Fibroblast of skin of back (primary cell): ENCODE measurements at places on chromosomes 7 and 10.
A peak's percentile ranks its signal among the peaks of the same experiment; 100 is the strongest.

DNA sequence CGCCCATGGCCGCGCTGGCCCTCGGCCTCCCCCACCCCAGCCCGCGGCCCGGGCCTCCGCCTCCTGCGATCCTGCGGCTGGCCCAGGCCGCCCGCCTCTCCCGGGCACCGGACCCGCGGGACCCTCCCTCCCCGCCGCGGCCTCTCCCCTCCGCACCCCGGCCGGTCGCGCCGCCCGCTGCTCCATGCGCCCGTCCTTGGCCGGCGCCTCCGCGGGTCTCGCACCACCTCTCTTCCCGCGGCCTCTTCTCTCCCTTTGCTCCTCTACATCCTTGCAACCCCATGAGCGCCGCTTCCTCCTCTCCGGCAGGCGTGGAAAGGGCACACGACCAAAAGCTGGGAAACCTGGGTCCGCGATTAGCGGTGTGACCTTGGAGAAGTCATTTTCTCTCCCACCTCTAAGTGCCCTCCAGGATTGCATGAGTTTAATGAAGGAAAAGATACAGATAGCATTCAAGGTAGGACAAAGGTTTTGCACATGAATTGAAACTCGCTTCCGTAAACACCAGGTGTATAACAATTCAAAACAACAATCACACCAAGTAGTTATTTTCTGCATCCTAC is 448 bp upstream of the SRPK2 start:
- DNase-seq: peak; percentile 72

DNA sequence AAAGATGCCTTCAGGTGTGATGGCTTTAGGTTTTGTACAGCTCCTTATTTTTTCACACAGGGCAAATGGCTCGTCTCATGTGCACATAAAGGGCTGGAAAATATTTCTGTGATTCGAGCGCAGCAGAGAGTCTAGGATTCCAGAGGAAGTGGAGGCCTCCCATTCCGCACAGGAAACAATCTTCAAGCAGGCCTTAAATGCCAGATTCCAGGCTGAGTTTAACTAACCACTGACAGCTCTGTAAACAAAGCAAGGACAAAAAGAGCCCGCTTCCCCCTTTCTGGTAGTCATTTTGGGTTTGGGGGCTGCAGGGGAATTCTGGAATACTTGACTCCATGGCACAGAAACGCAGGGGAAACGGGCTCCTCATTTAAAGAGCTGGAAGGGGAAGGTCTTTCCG is 87.2 kb downstream of the CALD1 start:
- DNase-seq: peak; percentile 63

GRCh38 chr10:132249226-132249724 is 58.5 kb downstream of the STK32C start:
- no peak for DNase-seq

DNA sequence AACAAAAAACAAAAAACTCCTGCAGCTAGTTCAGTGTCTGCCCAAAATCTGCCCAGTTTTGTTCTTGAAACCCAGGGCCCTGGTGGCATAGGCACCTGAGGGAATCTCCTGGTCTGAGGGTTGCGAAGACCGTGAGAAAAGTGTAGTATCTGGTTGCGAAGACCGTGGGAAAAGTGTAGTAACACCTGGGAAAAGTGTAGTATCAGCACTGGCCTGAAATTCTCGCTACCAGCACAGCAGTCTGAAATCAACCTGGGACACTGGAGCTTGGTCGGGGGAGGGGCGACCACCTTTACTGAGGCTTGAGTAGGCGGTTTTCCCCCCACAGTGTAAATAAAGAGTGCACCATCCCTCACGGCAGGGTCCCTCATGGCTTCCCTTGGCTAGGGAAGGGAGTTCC is 82.5 kb upstream of the SP4 start:
- no peak for DNase-seq

- DNase-seq: no peak
Observed at GRCh38 chr7:16115374-16115773, 306.0 kb downstream of the CRPPA start.

GRCh38 chr7:158055726-158056510 is 531.7 kb downstream of the PTPRN2 start:
- DNase-seq: no peak

GRCh38 chr7:22566592-22566991 is 66.6 kb upstream of the STEAP1B start:
- DNase-seq: no peak

DNA sequence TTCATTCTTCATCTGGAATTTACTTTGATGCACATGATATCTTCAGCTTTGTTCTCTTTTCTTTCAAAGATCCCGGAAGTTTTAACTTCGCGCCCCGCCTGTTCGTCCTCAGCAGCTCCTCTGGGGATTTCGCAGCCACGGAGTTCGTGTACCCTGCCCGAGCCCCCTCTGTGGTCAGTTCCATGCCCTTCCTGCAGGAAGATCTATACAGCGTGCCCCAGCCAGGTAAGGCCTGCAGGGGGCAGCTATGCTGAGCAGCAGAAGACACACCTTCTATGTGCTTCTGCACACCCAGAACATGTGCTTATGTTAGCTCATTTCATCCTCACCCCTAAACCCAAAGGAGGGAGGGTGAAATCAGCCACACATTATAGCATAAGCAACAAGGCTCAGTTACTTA is 79.7 kb upstream of the LYZL2 start:
- no peak for DNase-seq

DNA sequence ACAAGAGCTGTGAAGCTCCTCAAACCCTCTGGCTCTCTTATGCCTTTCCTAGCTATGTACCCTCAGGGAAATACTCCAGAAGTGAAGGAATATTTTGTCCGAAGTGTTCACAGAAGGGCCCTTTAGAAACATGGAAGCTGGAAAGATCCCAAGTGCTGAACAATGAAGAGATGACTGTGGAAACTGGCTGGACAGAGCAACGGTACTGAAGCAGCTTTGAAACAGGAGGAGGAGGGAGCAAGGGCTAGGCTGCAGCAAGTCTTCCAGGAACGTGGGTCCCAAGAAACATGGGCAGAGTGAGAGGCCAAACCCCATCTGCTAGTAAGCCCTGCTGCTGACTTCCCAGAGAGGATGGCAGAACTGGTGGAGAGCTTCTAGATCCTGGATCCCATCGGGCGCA is 3.0 kb upstream of the PSAP start:
- no peak for DNase-seq

DNA sequence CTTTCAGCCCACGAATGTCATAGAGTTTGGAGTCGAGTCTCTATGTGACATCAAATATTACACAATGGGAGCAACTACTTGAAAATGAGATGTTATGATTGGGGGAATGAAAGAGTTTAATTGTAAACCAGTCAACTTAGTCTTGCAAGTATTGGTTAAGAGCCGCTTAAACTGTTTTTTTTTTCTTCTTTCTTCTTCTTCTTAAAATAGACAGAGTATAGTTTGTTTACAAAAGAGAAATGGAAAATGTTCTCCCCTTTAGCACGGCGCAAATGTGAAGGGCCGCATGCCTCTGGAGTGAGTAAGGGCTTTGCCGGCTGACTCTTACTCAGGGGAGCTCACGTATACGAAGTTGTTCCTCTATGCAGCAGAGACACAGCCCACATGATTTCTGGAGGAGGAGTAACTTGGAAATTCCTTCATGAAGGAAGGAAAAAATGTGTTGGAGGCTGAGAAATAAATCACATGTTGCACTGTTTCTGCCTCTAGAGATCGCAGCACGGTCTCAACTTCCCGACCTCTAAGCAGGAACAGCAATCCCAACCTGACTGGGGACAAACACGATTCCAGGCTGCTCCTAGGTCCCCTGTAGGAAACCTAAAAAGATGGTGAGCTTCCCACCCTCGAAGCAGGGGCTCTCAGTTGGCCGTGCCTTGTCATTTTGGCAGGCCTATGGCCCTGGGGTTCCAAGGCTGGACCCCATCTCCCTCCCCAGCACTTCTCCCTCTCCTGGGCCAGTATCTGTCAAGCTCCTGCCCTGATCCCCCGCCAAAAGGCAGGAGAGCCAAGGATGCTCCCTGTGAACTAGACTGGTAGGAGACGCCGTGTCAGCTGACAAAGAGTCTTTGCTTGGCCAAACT is 44.8 kb downstream of the MYOF start:
- peak; percentile 100 for DNase-seq

DNA sequence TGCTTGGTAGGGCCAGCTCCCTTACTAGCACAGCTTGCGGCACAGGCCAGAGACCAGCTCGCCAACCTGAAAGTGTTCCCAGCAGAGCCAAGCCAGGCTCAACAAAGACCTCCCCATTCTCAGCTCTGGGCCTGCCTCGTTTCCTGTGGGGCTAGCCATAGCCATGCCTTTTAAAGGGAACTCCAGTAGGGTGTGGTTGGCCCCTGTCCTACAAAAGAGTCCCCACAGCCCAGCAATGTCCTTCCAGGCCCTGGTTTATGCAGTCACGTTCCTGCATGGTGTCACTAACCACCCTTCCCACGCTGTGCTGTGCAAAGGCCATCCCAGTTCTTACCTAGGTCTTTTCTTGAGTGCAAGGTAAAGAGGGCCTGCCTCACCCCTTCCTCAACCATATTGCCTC is 87.8 kb upstream of the LRRC4 start:
- no peak for DNase-seq

DNA sequence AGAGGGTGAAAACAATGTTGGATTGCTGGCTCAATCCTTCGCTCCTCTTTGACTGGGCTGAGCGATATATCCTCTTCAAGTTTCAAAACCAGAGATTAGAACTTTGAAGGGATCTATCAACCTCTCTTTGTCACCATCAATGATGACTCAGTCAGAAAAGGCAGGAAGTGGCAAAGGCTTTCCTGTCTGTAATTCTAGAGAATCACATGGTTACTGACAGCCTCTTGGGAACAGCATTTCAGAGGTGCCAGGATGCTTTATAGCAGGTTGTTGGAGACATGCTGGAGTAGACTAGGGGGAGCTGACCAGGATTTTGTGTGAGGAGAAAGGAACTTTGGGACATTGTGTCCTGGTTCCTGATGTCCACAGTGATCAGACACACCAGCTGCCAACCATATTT is 81.3 kb downstream of the PRKCQ start:
- DNase-seq: no peak

- DNase-seq: peak; percentile 25
Observed at GRCh38 chr10:132593389-132593788, 55.8 kb downstream of the INPP5A start.

GRCh38 chr7:30585675-30586074 is 9.0 kb upstream of the GARS1 start:
- no peak for DNase-seq

GRCh38 chr7:107609811-107610261 is 29.8 kb downstream of the BCAP29 start:
- DNase-seq: no peak

- no peak for DNase-seq
Observed at GRCh38 chr10:15120523-15120922, 23.4 kb downstream of the RPP38 start.

GRCh38 chr10:101834341-101834740 is 9.3 kb downstream of the KCNIP2 start:
- DNase-seq: no peak

DNA sequence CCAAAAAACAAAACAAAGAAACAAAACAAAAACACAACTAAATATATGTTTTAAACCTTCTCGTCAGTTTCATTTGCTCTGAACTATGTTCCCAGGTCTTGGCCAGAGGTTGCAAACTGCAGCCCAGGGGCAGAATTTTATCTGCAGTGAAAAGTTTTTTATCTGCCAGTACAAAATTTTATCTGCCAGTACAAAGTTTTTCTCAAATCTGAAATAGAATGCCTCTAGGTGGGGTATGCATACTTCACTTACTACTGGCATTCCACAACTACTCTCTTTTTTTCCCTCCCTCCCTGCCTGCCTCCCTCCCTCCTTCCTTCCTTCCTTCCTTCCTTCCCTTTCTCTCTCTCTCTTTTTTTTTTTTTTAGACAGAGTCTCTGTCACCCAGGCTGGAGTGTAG is 9.4 kb upstream of the CLDN3 start:
- peak; percentile 18 for DNase-seq

DNA sequence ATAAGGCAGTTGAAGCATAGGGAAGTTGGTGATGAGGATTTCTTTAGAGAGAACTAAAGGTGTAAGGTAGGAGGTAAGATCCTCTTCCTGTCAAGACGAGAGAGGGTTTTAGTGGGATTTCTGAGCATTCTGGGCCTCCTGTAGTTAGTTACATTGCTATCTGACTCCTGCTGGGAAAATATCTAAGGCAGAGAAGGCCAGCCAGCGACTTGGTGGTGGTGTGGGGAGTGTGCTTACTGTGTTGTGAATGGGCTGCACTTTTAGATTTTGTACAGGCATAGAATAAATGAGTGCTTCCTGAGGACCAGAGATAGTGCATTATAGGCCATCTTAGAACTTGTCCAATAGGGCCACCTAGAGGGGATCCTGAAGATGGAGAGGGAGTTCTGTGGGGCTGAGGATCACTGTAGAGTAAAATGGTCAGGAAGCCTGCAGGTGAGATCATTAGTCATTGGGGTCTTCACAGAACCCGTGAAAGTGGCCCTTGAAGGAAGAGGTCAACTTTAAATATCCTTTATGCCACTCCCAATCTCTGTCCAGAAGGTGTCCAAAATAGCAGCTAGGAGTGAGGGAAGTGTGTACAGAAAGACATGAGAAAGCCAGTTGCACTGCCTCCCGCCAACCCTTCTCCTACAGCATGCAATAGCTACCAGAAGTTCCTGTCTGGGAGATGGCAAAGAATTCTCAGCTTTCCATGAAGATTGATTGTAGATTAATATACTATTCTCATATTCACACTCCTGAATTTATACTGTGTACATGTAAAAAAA is 266.6 kb downstream of the POLR1F start:
- DNase-seq: peak; percentile 71

DNA sequence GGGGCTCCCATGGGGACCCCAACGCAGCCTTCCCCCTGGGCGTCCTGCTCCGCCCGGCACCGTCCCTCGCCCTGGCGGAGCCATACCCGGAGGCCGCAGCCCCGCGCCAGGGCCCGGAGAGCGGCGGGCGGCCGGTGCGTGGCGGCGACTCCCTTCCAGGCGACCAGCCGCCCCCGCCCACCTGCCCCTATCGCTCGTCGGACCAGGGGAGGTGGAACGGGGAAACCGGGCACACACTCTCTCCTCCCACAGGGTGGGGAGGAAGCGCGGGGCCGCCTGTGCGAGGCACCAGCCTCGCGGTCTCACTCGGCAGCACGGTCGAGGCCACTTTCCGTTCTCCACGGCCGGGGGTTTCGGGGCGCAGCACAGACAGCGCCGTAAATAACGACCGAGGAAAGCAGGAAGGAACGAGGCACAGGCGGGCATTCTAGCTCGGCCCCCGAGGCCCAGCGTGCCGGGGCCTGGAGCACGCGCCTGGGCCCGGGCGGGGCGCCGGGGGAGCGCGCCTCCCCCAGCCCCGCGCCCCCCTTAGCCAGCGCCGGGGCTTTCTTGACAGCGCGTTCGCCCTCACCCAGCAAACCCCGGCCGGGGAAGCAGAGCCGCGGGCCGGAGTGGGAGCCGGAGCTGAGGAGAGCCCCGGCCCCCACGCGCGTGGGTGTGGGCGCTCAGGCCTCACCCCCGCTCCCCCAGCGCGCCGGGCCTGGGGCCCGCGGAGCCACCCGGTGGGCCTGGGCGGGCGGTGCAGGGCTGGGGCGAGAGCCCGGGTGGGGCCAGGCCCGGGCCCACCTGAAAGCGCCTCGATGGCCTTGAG is 936 bp downstream of the IGF2BP3 start:
- peak; percentile 29 for DNase-seq
